CD4-positive, CD25-positive, alpha-beta regulatory T cell (primary cell): ENCODE measurements at places on chromosomes 11 and 22.
A peak's percentile ranks its signal among the peaks of the same experiment; 100 is the strongest.

DNA sequence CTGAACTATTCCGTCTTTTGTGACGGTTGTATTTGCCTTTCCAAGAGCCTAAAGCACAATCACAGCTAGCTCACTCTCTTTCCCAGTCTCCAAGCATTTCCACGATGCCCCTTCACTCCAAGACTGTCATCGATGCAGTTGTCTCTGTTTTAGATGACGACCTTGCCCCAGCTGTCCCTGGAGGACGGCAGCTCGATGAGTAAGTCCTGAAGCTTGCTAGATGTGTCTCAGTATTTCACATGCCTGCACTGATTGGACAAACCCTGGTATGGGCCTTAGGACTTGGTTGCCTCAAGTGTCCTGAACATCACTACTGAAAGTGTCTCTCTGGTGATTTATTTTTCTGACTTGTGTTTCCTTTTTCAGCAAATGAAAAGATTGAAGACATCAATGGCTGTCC is 129.9 kb downstream of the NAV2 start:
- DNase-seq = no peak

DNA sequence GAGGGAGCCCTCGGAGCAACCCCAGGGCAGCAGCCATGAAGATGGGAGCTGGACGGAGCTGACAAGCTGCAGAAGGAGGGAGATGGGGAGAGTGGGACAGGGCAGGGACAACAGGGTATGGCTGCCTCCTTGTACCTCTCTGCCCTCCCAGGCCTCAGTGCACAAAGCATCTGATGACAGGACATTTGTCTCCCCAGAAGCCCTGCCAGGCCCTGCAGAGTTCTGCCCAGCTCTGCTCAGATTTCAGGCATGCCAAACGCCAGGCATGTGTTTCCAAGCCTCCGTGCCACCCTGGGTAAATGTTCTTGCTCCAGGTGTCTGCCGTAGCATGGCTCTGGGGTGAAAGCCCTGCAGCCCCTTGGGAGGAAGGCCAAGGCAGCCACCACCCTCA is 1.1 kb upstream of the IFITM10 start:
- DNase-seq = no peak

GRCh38 chr22:45442116-45442515 is 28.6 kb downstream of the RIBC2 start:
- no peak for DNase-seq

DNA sequence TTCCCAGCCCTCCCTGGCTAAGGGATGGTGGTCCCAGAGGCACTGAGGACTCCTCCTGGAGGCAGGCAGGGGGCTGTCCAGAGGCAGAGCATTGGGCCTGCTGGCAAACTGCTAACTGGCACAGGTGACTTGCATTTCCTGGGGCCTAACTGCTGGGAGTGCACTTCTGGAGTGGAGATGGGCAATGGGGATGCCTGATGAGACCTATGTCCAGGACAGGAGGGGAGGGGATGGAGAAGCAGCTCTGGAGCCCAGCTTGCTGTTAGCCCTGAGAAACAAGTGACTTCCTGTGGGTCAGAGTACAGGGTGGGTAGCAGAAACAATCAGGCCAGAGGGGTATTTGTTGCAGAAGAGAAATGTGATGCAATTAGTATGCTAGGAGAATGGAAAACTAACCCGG is 253.2 kb downstream of the ST3GAL4 start:
- DNase-seq = no peak

GRCh38 chr11:15965562-15966250 is 390.6 kb downstream of the SOX6 start:
- DNase-seq = no peak

DNA sequence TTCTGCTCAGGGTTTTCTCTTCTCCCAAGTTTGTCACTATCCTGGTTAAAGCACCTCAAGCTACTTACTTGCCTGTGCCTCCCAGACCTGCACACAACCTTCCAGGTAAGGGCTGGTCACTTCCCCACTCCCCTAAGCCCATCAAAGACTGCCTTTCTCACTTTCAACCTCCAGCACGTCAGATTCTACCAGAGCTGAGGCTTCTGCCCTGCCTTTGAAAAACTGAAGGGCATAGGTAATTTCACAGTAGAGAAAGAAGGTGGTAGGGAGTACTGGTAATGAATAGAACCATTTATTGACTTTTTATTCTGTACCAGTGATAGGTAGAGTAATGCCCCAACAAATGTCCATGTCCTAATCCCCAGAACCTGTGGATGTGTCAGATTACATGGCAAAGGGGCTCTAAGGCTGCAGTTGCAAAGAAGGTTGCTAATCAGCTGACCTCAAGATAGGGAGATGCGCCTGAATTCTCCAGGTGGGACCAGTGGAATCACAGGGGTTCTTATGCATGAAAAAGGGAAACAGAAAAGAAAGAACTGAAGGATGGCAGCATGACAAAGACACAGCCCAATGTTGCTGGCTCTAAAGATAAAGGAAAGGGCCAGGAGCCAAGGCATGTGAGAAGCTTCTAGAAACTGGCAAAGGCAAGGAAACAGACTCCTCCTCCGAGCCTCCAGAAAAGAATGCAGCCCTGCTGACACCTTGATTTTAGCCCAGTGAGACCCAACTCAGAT is 89.0 kb downstream of the SLC1A2 start:
- DNase-seq = no peak

GRCh38 chr22:42353883-42354727 is 78.1 kb downstream of the NFAM1 start:
- no peak for DNase-seq

DNA sequence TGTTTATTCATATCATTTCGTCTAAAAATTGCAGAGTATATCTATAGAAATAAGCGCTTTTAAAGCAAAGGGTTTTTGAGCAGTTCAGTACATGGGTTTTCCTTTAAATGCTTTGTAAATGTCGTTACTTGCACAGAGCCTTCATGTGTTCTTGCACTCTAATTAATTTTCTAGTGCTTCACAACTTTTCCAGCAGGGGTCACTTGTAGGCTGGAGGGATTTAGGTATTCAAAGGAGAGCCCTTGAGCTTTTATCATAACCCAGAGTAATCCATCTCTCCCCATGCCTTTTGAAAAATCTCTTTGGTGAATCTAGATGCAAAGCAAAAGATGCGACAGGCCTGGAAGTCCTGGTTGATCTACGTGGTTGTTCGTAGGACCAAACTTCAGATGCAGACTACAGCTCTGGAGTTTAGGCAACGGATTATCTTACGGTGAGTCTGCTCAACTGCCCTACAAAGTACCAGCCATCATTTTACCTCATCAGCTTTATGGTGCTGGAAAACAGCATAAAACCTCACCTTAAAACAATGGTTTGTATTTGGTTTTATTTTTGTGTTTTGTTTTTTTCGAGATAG is 60.4 kb downstream of the SFI1 start:
- peak; percentile 39 for DNase-seq

- DNase-seq = no peak
These were observed 129.6 kb downstream of the WNT11 start for GRCh38 chr11:76076749-76077148.

- DNase-seq = no peak
These were observed 227.2 kb upstream of the E2F8 start for GRCh38 chr11:19467904-19468303.

GRCh38 chr11:86931548-86932258 is 23.5 kb downstream of the FZD4 start:
- DNase-seq = no peak

GRCh38 chr11:87368858-87369480 is 331.2 kb downstream of the TMEM135 start:
- no peak for DNase-seq

DNA sequence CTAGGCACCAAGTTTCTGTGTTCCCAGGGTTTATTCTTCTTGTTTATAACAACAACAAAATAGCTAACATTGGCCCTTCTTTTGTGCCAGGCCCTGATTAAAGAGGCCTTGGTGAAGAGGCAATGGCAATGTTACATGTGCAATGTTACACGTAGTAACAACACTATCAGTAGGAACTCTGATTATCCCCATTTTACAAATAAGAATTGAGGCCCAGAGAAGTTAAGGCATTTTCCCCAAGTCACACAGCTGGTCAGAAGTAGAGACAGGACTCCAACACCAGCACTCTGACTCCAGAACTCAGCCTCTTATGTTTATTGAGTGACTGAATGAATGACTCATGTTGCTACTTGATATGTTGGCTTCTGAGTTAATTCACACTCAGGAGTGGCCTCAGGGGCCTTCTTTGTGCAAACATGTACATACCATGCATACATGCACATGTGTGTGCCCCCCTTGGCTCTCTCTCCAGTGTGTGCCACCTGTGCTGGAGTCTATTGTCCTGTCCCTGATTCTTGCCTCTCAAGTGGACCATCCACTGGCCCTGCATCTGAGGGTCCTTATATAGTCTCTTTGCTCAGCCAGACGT is 98.4 kb downstream of the TP53I11 start:
- no peak for DNase-seq

- no peak for DNase-seq
These were observed 3.1 kb downstream of the PPP2R1B start for GRCh38 chr11:111762981-111763643.

GRCh38 chr11:121510438-121510837 is 57.7 kb upstream of the SORL1-AS1 start:
- DNase-seq = no peak

- no peak for DNase-seq
These were observed 242.1 kb downstream of the BUD13 start for GRCh38 chr11:116530705-116531104.

GRCh38 chr22:50316114-50317065 is 8.9 kb upstream of the PLXNB2 start:
- no peak for DNase-seq

- no peak for DNase-seq
These were observed 52.2 kb upstream of the CARS1 start for GRCh38 chr11:3109434-3109833.

DNA sequence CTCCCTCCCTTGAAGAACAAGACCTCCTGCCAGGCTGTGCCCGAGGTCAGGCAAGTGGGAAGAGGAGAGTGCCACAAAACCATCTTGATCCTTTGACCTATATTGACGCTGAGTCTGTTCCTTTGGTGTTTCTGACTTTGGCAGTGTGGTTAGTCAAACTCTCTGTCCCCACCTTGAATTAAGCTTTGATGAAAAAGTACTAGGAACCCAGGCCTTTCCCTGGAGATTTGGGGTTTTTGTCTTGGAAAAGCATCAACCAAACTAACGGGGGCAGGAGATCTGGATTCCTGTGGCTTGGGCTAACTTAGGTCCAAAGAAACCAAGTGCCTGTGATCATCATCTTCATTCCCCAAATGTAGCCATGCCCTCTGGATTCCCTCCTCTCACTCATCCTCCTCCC is 40.4 kb downstream of the ARFGAP2 start:
- no peak for DNase-seq

GRCh38 chr11:76626266-76626665 is 44.3 kb downstream of the LRRC32 start:
- no peak for DNase-seq

DNA sequence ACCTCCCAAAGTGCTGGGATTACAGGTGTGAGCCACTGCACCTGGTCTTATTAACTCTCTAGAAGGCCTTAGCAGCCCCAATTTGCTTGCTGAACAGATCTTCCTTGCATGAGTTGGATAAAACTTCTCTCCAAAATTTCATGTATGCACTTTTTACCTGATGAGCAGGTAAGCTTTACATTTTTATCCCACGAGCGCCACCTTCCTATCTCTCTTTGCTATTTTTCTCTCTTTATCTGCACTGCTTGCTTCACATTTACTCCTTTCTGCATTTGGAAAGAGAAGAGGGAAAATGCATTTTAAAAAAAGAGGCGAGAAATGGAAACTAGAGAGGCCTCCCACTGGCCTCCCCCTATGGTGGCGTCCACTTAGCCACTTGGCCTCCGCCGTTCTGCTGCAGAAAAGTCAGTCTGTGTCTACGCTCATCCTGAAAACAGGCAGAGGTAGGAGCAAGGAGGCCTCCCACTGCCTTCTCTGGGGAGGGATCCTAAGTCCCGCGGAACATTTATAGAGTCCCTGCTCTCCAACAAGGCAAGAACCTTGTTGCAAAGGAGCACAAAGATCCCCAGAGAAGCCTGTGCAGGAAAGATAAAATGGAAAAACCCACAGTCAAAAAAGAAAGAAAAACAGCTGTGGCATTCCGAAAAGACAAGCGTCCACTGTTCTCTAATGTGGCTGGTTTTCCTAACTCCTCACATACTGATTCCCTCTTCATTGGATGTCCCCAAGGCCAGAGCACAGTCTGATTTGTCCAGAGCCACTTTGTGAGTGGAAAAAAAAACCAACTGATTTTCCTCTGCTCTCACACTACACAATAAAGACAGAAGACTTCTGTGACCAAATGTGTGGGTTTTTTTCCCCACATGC is 62.2 kb upstream of the INCENP start:
- DNase-seq = no peak

- no peak for DNase-seq
These were observed 61.1 kb downstream of the KIAA1671 start for GRCh38 chr22:25013607-25014006.

DNA sequence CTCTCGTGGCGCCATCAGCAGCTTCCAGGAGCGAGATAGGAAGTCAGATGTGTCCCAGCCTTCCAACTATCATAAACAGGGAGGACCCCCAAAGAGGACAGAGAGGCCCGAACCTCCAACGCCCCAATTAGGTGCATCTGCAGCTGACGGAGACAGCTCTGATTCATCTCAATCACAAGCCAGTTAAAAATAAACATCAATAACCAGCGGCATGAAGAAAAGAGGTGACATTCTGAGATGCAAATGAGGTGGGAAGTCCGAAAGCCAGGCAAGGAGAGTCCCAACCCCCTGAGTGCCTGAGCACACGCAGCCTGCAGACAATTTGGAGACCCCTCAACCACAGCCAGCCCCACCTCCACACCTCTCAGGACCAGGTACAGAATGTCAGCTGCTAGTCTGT is 28.1 kb upstream of the IGSF9B start:
- no peak for DNase-seq

DNA sequence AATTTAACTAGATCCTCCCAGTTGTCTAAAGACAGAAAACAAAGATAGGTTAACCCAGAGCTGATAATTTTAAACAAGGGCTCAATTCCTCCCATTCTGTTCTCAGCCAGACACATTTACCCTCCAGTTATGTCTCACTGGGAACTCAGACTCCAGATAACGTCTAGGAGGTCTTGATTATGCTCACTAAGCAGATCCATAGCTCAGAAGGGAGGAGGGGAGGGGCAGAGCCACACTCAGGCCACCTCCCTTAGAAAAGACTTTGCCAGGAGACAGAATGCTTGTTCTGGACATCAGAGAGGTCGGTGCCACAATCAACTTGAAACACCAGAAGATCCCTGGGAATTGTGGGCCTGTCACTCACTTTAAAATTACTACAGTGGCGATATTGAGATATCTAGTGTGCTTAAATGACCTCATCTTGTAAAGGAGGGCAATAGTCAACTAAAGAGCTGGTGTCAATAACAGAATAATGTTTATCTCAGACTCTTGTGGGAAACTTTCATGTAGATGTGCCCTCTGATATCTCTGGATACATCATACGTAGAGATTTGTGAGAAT is 29.8 kb upstream of the SLC25A1 start:
- DNase-seq = no peak

GRCh38 chr11:1546536-1547466 is 25.3 kb downstream of the DUSP8 start:
- peak; percentile 56 for DNase-seq

DNA sequence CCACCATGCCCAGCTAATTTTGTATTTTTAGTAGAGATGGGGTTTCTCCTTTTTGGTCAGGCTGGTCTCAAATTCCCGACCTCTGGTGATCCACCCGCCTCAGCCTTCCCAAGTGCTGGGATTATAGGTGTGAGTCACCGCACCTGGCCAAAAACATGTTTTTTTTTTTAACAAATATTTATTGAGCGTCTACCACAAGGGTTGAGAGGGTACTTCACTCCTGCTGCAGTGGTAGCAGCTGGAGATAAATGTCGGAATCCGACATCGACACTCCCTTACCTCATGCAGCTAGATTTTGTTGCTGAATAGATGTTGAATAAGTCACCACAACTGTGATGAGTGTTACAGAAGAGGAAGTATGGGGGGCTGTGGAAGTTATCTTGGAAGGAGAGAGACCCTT is 971 bp downstream of the DNAJB13 start:
- DNase-seq = no peak

- no peak for DNase-seq
These were observed 111.0 kb downstream of the CHST1 start for GRCh38 chr11:45554230-45554967.
